BJ (cell line): ENCODE measurements at places on chromosomes 1 and 21.

DNA sequence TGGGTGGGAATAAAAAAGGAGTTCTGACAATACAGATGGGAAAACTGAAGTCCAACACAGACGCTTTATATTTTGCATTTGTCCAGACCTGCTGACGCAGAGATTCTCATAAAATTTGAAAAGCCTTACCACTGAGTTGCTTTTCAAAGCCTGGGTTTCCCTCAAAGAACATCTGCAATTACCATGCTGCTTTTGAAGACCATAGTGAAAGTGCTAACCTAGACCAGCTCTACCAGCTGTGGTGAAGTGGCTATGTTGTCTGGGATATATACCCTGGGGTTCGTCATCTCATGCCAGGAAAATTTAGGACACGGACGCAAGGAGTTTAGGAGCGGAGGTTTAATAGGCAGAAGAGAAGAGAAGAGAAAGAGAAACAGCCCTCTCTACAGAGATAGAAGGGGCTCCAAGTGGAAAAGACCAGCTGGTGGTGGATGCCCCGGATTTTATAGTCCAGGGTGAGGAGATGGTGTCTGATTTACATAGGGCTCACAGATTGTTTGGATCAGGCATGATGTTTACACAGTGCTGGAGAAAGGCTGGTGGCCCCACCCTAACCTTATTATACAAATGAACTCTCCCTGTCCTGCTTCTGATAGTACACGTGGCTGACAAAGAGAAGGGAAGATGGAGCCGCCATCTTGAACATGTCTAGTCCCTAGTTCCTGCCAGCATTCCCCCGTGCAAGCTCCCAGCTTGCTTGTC, 73.8 kb downstream of the AK4 start:
- DNase-seq: no peak

GRCh38 chr1:183484851-183485250, 12.6 kb downstream of the SMG7 start:
- no peak for DNase-seq

DNA sequence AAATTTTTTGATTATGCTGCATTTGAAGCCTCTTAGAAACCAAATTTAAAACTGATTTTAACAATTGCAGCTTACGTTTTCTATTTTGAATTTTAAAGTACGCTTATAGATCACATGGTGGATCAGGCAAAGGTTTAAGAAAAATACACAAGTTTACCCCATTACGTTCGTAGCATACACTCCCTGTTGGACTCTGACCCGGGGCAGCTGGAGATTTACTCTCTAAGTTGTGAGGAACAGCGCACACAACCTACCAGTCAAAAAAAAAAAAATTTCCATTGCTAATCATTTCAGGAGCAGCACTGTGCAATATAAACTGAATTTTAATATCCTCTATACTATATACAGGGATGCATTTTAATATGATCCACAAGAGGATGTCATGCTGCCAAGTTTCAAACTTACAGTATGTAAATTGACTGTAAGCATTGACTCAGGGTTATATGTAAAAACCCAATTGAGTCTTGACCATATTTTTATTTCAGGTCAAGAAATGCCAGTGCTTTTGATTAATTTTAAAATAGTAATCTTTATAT, 20.4 kb downstream of the CSDE1 start:
- DNase-seq: no peak

DNA sequence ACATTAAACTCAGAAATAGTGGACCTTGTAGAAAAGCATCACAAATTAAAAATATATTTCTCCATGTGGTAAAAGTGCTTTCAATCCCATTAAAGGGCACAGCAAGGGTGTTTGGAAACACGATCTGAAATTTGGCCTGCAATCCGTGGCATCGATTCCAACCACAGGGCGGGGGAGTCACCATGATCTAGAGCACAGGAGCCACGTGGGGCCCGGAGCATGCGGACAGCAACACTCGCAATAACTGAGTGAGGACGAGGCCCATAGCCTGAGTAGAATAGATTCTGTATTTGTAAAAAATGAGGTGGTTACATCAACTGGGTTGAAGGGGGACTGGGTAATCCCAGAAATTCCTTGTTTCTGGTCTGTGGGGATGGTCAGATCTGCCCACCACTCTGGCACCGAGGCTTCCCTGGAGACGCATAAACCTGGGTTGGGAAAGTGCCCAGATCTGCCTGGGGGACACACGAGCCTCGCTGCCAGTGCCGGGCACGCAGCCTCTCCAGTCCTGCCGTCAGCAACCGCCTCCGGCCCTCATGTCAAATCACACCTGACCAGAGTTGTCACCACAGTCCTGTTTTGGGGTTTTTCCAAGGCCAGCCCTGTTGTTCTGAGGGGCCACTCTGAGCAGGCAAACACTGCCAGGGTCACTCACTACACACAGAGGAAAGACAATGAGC, 104.3 kb downstream of the PGBD5 start:
- DNase-seq: no peak

DNA sequence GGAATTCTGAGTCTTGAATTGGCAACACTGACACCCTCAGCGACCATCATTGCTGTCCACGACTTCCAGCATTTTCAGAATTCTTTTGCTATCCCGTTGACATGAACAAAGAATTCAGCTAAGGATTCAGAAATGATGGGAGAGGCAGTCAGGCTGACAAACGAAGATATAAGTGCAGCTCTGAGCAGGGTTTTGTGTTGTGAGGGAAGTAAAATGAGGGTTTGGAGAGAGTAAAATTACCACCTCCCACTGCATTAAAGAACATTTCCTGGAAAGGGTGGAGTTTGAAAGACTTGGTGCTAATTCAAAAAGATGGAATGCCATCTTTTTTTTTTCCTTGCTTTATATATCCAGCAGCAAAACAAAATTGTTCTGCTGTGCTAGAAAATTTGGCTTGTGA, 4.9 kb upstream of the ELK4 start:
- DNase-seq: no peak

GRCh38 chr1:53575955-53576320, 116.7 kb downstream of the DMRTB1 start:
- DNase-seq: no peak

GRCh38 chr1:151346082-151346768, 827 bp downstream of the RFX5 start:
- no peak for DNase-seq

- no peak for DNase-seq
Observed at GRCh38 chr1:110012100-110012780, 22.2 kb upstream of the STRIP1 start.

- no peak for DNase-seq
Observed at GRCh38 chr1:147745271-147745670, 15.1 kb downstream of the GJA5 start.

GRCh38 chr1:183270541-183271141, 84.6 kb downstream of the LAMC2 start:
- DNase-seq: peak; percentile 88

DNA sequence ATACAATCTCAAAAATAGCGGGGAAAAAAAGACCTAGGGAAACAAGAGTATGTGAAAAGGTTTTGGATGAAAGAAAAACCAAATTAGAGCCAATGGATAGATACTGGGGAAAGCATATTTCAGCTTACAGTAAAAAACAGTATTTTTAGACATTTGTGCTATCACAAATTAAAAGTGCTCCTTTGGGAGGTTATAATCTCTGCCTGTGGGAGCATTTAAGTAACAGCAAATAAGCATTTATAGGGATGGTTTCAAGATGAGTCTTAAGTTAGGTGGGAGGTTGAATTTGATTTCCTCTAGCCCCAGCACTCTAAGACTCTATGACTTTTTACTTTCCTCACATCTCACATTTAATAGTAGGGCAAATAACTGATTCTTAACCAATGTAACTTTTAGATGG, 79.6 kb upstream of the SLFNL1 start:
- no peak for DNase-seq

DNA sequence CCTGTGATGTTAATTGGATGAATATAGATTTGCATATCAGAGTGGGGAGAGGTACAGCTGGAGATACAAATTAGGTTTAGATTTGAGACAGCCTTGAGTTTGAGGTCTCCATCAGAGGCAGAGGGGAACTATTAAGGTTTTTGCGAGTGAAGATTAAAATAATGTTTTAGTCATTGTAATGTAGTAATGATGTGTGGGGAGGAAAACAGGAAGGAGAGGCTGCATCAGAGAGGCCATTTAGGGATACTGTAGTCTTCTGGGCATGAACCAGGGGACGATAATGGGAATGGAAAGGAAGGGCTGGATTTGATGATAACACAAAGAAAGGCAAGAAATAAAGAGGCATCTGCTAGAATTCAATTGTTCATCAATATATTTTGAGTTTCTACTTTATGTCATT, 9.5 kb downstream of the CD84 start:
- DNase-seq: no peak

- DNase-seq: no peak
Observed at GRCh38 chr1:37480125-37480466, 5.7 kb downstream of the ZC3H12A start.

DNA sequence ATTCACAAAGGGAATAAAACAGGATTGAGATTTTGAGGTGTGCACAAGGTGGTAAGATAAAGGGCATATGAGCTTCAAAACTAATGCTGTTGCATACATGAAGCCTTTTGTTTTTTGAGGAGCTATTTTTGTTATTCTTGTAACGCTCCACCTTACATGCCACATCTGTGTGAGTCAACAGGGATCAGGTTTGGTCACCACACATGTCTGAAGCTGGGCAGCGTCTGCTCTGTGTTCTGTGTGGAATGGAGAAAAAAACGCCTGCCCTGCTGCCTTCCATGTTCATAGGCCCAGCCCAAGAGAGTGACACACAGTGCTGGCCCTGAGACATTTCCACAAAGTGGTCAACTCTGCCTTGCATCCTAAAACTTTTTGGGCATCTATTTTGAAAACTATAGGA, 67.7 kb downstream of the MPZL1 start:
- DNase-seq: no peak

DNA sequence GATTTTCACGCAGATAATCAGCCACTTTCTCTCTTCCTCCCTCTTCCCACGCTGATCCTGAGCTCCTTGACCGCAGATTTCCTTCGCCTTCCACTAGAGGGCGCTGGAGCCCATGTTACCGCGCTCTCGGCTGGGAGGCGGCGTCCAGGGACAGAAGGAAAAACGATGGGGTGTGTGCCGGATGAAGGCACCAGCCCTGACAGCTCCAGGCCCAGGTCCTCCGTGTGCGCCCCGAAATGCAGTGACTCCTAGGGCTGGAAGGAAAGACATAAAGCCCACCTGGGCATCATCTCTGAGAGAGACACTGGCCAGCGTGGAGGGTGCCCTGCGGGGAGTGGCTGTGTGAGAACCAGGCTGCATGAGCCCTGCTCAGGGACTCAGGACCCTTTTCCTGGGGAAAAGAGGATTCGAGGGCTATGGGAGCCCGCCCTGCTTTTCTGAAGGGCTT, 44.9 kb upstream of the CYP2J2 start:
- DNase-seq: no peak

DNA sequence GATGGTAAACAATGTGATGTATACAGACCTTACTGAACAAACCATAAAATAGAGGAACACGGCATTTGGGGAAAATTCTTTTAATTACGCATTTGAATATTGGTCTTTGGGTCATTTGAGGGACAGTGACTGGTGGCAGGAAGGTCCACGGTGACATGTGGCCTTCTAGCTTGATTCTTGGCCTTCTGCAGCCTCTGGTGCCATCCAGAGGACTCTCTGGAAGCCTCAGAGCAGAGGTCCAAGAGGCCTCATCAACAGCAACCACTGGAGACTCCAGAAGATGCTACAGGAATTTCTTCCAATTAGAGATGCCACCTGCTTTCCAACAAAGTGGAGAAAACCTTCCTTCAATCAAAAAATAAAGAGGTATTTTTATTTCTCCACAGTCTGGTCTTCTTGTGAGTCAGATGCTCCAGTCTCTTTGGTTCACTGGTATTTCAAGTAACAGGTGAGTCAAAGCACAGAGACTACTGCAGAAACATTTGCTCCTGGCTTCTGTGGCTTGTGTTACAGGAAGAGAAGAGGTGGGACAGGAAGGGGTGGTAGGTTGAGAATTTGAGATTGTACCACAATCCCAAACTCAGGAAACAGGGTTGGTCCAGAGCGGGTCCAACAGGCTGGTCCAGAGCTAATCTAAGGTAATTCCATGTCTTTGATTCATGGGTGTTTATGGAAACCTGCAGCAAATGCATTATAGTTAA, 2.7 kb upstream of the F5 start:
- DNase-seq: no peak
